ENCODE measurements at places on chromosomes 16 and 17.

DNA sequence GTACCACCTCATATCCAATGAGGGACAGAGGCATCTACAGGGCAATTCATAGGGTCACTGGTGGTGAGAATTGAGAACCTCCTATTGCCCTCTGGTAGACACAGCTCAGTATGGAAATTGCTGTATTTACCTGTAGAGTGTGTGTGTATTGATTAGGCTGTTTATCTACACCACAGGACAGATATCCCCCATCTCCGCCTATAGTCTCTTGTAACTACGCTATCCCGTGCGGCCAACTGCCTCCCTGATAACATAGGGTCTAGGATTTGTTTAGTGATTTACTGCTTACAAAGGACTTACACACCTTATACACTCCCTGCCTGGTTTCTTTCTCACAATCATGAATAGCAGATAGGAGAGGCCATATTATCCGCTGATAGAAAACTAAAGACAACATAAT is 1.7 kb upstream of the STAT3 start:
- no peaks in the 10 kb centered on the region for H3K36me3 ChIP-seq
- H3K27me3 ChIP-seq, result no peaks in the 10 kb centered on the region
- no peak for DNase-seq
- H3K27ac ChIP-seq, result no peak overlapping the region

DNA sequence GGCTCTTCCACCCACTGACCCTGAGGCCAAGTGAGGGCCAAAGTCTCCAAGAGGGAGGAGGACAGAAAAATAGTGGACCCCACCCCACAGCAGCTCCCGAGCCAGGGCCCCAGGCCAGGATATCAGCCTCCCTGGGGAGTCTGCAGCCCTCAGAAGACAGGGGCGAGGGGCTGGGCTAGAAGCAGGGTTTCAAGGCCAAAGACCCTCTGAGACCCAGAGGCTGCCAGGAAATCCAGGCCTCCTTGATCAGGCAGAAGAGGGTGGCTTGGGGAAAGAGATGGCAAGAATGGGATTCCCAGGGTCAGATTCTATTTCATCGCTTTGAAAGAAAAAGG is 156.1 kb downstream of the ZNF423 start:
- H3K27me3 ChIP-seq, result no peaks in the 10 kb centered on the region
- H3K27ac ChIP-seq, result no peak overlapping the region
- H3K36me3 ChIP-seq, result no peaks in the 10 kb centered on the region
- H3K4me1 ChIP-seq, result no peaks in the 10 kb centered on the region
- no peak for DNase-seq

GRCh38 chr17:79937391-79938335 is 98.0 kb downstream of the TBC1D16 start:
- H3K27me3 ChIP-seq, result peaks cover 12% of the 10 kb centered on the region
- H3K4me1 ChIP-seq, result peaks cover 45% of the 10 kb centered on the region
- no peak overlapping the region for H3K27ac ChIP-seq

- no peaks in the 10 kb centered on the region for H3K4me1 ChIP-seq
- no peaks in the 10 kb centered on the region for H3K27me3 ChIP-seq
- no peaks in the 10 kb centered on the region for H3K36me3 ChIP-seq
- no peak overlapping the region for H3K4me3 ChIP-seq
- no peak overlapping the region for H3K27ac ChIP-seq
Observed at GRCh38 chr16:26442321-26442720, 624.4 kb upstream of the C16orf82 start.

DNA sequence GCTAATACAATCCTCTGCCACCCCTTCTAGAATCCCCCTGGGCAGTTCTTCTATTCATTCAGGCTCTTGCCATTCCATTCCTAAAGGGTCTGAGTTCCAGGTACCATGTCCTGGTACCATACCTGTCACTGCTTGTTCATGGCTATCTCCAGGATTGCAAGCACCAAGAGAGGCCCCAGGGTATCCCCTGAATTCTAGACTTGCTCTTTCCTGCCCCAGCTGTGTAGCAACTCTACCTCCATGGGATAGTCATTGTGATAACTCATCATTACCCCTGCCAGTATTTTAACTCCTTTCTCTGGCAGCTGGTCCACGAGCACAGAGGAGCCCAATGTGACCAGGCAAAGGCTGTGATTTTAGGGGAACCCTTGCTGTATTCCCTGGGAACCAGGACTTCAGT is 143.7 kb upstream of the CDH5 start:
- H3K36me3 ChIP-seq, result no peaks in the 10 kb centered on the region
- no peaks in the 10 kb centered on the region for H3K27me3 ChIP-seq
- H3K27ac ChIP-seq, result no peak overlapping the region
- H3K4me1 ChIP-seq, result no peaks in the 10 kb centered on the region
- DNase-seq, result no peak

GRCh38 chr17:7711051-7711755 is 6.2 kb downstream of the EFNB3 start:
- no peak for DNase-seq
- H3K27me3 ChIP-seq, result peaks cover 43% of the 10 kb centered on the region
- H3K36me3 ChIP-seq, result no peaks in the 10 kb centered on the region
- peaks cover 6% of the 10 kb centered on the region for H3K4me1 ChIP-seq
- no peak overlapping the region for H3K4me3 ChIP-seq

DNA sequence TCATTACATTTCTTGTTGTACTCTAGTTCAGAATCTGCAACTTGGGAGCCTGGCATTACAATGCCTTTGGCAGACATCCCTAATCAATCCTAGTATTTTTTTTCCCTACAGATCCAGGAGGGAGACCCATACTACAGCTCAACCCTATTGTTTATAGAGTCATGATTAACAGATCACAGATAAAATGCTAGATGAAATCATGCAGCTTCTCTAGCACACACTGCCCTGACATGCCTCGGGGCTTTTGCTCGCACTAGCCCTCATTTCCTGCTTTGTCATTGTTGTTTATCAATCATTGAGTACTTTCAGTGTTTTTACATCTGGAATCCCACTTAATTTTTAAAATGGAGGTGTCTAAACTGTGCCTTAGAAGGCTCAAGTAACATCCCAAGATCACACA is 412.5 kb downstream of the CA10 start:
- no peak overlapping the region for H3K4me3 ChIP-seq
- H3K27me3 ChIP-seq, result no peaks in the 10 kb centered on the region
- H3K4me1 ChIP-seq, result no peaks in the 10 kb centered on the region
- no peak overlapping the region for H3K27ac ChIP-seq

- DNase-seq, result no peak
- peak overlapping the region; percentile 65 for H3K4me3 ChIP-seq
- H3K4me1 ChIP-seq, result peaks cover 33% of the 10 kb centered on the region
- H3K27ac ChIP-seq, result no peak overlapping the region
Observed at GRCh38 chr16:30958175-30959079, 873 bp downstream of the SETD1A start.

GRCh38 chr16:12340151-12340733 is 363.7 kb downstream of the SNX29 start:
- no peak overlapping the region for H3K27ac ChIP-seq
- H3K4me1 ChIP-seq, result no peaks in the 10 kb centered on the region
- no peaks in the 10 kb centered on the region for H3K27me3 ChIP-seq
- no peak overlapping the region for H3K4me3 ChIP-seq
- H3K36me3 ChIP-seq, result no peaks in the 10 kb centered on the region
- peak; percentile 41 for DNase-seq

DNA sequence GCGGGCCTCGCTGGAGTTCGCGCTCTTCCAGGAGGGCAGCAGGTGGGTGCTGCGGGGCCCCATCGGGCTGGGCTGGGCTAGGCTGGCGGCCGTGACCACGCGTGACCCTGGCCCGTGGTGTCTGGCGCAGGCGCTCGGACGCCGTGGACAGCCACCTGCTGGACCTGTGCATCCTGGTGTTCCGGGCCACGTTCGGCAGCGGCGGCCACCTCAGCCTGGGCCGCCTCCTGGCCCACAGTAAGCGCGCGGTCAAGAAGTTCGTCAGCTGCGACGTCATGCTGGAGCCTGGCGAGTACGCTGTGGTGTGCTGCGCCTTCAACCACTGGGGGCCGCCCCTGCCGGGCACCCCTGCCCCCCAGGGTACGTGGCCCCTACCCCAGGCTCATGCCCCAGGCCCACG is 8.0 kb upstream of the PRR35 start:
- no peak for DNase-seq
- no peaks in the 10 kb centered on the region for H3K27me3 ChIP-seq

- H3K4me1 ChIP-seq, result peaks cover 33% of the 10 kb centered on the region
- peaks cover 19% of the 10 kb centered on the region for H3K36me3 ChIP-seq
- DNase-seq, result no peak
- H3K4me3 ChIP-seq, result no peak overlapping the region
Observed at GRCh38 chr17:76386966-76387765, 2.8 kb downstream of the SPHK1 start.

All from CD4-positive, alpha-beta T cell (primary cell).